ENCODE measurements at places on chromosomes 1 and 21. TPM values are rescaled to one million over a fixed set of nuclear protein-coding genes. Genes with fewer than 3 reads are reported as not detected.
A peak's percentile ranks its signal among the peaks of the same experiment; 100 is the strongest.

- no peak overlapping the region for H3K27ac ChIP-seq
- no peaks in the 10 kb centered on the region for H3K36me3 ChIP-seq
- H3K4me1 ChIP-seq: no peaks in the 10 kb centered on the region
- H3K4me3 ChIP-seq: no peak overlapping the region
- DNase-seq: no peak
Measured at GRCh38 chr1:221431068-221431651, 310.7 kb downstream of the DUSP10 start.

DNA sequence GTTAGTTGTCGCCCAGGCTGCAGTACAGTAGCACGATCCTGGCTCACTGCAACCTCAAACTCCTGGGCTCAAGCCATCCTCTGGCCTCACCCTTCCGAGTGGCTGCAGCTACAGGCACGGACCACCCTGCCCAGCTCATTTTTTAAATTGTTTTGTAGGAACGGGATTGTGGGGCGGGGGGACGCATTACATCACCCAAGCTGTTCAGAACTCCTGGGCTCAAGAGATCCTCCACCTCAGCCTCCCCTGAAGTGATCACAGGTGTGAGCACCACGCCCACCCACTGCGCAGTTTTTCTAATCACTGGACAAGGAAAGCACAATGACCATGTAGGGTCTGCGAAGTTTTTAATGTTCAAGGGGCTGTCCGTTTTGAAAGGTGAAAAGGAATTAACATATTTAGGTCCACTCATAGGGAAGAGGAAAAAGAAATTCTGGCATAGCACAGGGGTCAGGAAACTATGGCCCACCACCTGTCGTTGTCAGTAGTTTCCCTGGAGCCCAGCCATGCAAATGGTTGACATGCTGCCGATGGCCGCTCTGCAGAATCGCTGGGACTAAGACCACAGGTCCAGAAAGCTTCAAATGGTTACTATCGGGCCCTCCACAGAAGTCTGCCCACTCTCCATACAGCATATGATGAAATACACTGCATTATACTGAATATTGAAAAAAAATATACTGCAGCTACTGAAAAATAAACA is 26.0 kb downstream of the SETD4 start:
- DNase-seq: no peak
- no peak overlapping the region for H3K4me3 ChIP-seq
- H3K27ac ChIP-seq: no peak overlapping the region
- H3K27me3 ChIP-seq: no peaks in the 10 kb centered on the region

GRCh38 chr1:212070720-212071302 is 35.3 kb downstream of the DTL start:
- H3K36me3 ChIP-seq: no peaks in the 10 kb centered on the region
- H3K27me3 ChIP-seq: no peaks in the 10 kb centered on the region
- H3K27ac ChIP-seq: no peak overlapping the region
- no peak for DNase-seq
- H3K4me1 ChIP-seq: no peaks in the 10 kb centered on the region

DNA sequence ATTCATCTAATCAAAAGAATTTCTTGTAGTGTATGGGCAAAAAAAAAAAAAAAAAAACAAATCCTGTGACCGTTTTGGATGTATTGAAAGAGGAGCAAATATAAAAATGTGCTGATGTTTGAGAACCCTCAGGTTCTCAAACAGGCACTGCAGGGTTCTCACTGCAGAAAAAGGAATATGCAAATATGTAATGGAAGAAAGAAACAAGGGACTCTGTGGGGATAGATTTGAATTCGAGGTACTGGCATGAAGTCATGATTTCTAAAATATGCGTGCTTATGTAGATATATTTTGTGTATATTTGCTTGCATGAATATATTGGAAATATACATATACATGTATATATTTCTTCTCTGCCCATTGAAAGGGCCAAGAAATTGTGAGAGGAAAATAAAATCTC is 365.0 kb upstream of the RUNX1 start:
- H3K4me1 ChIP-seq: no peaks in the 10 kb centered on the region
- no peak for DNase-seq
- H3K27ac ChIP-seq: no peak overlapping the region
- H3K4me3 ChIP-seq: no peak overlapping the region
- H3K27me3 ChIP-seq: no peaks in the 10 kb centered on the region
- no peaks in the 10 kb centered on the region for H3K36me3 ChIP-seq

DNA sequence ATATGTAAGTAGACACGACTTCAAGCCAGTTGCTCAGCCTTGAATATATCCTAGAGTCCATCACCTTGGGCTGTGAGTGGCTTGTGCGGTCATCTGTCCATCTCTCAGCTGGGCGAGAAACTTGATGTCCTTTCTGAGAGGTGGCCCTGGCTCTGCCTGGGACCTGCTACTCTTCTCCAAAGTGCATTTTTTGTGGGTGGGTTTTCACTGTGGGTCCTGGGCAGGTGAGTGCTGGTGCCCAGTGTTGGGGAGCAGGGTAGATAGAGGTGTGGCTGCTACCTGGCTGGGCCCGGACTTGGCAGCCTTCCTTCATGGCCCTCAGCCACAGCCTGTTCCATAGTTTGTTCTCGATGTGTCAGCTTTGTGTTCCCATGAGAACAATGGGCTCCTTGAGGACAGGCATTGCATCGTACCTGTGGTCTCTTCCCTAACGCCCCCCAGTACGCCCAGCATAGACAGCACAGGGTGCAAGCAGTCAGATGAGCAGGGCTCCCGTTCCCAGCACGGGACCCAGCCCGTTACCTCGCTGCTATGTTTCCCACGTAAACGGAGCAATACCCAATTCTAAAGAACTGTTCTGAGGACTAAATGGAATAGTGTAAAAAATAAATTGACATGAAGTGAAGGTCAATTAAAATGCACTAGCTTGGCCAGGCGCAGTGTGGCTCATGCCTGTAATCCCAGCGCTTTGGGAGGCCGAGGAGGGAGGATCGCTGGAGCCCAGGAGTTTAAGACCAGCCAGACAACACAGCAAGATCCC is 877 bp upstream of the SLX9 start:
- no peak overlapping the region for H3K27ac ChIP-seq
- H3K36me3 ChIP-seq: peaks cover 2% of the 10 kb centered on the region
- peak; percentile 28 for DNase-seq
- H3K27me3 ChIP-seq: no peaks in the 10 kb centered on the region
- H3K4me1 ChIP-seq: no peaks in the 10 kb centered on the region

- H3K27ac ChIP-seq: no peak overlapping the region
- no peak overlapping the region for H3K4me3 ChIP-seq
- H3K36me3 ChIP-seq: no peaks in the 10 kb centered on the region
- H3K4me1 ChIP-seq: no peaks in the 10 kb centered on the region
- H3K27me3 ChIP-seq: no peaks in the 10 kb centered on the region
- peak; percentile 32 for DNase-seq
Measured at GRCh38 chr21:41778930-41779600, 12.2 kb upstream of the RIPK4 start.

Gene PITHD1
- total RNA-seq: 34.9 TPM

Gene ISG20L2
- total RNA-seq: 20.6 TPM

Gene DDI2
- 24.7 TPM for total RNA-seq

Gene S100A9
- total RNA-seq: 276 TPM
